ENCODE measurements at places on chromosomes 1 and 21. TPM values are rescaled to one million over a fixed set of nuclear protein-coding genes. Genes with fewer than 3 reads are reported as not detected.

- no peaks in the 10 kb centered on the region for H3K27me3 ChIP-seq
- H3K36me3 ChIP-seq: no peaks in the 10 kb centered on the region
- no peak for DNase-seq
- H3K4me3 ChIP-seq: no peak overlapping the region
- H3K4me1 ChIP-seq: no peaks in the 10 kb centered on the region
These were observed 17.0 kb downstream of the CFAP126 start for GRCh38 chr1:161350671-161351070.

- no peak overlapping the region for H3K27ac ChIP-seq
- no peak overlapping the region for H3K4me3 ChIP-seq
- no peaks in the 10 kb centered on the region for H3K36me3 ChIP-seq
These were observed 138.8 kb downstream of the HHAT start for GRCh38 chr1:210467440-210468043.

DNA sequence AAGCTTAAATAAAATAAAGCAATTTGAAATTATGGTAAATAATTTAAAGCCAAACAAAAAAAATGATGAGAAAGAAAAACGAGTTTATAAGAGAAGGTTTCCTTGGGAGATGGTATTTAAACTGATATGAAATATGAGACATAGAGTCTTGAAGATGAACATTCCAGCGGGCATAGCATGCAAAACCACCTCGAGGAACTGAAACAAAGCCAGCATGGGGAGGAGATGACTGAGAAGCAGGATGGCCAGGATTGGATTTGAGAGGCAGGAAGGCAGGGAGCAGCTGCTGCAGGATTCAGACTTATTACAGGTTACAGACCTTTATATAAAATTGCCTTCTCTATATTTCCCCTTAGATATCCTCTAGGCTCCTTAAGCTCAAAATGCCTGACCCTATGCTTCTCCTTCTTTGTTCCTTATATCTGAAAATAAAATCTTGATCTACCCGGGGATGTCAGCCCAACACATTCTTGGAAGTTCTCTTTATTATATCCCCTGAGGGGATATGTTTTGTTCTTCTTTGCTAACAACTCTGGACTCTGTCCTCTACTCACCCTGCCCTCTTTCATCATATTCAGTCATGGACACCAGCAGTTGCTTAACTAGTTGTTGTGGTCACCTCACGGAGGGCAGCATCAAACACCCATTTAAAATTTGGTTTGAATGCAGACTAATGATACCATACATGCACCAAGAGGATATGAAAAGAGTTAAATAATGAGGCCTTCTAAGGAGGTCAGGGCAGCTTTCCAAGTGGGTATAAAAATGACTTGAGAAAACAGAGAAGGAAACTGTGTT, 719.1 kb upstream of the B3GALT2 start:
- H3K27me3 ChIP-seq: no peaks in the 10 kb centered on the region
- H3K27ac ChIP-seq: no peak overlapping the region
- no peaks in the 10 kb centered on the region for H3K36me3 ChIP-seq
- DNase-seq: no peak
- H3K4me1 ChIP-seq: no peaks in the 10 kb centered on the region

DNA sequence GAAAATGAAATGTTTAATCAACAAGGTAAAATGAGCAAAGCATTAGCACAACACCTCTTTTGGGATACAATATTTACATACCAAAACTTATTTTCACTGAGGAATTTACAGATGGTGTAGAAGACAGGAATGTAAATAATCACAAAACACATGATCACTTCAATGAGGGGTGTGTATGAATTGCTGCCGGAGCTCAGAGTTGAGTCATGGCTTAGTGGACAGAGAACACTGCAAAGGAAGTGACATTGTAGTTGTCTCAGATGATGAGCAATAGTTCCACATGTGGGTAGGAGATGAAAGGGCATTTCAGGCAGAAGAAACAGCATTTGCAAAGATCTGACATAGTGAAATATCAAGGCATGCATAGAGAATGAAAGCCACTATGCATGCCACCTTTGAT, 5.6 kb upstream of the KPRP start:
- H3K36me3 ChIP-seq: no peaks in the 10 kb centered on the region
- no peak overlapping the region for H3K4me3 ChIP-seq
- no peaks in the 10 kb centered on the region for H3K27me3 ChIP-seq
- no peaks in the 10 kb centered on the region for H3K4me1 ChIP-seq
- no peak overlapping the region for H3K27ac ChIP-seq

DNA sequence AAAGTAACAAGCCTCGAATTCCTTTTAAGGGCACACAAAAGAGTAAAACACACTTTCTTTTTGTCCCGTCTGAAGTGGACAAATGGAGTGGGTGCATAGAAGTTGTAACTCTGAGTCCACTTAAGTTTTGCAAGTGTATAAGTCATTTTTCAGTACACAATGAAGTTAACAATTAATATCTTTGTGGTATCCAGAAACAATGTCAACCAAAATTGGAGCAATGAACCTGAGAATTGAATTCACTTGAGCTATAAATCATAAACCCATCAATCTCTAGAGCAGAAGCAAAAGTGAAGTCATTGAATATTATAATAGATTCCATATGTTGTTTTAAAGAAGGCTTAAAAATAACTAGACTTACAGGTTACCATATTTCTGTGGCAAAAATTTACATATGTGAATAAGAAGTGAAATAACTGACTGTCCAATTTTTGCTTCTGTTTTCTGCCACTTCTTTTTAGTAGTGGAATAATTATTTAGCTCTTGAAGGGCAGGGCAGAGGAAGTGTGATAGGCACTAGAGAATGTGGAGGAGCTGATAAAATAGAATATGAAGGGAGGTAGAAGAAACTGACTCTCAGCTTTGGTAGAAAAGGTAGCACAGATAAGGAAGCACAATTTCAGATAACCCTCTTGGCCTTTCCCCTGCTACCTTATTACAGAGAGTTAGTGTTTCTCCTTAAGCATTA, 73.9 kb upstream of the RGL1 start:
- no peak overlapping the region for H3K27ac ChIP-seq
- no peak for DNase-seq
- peaks cover 6% of the 10 kb centered on the region for H3K4me1 ChIP-seq

- no peaks in the 10 kb centered on the region for H3K27me3 ChIP-seq
- no peak for DNase-seq
- no peak overlapping the region for H3K27ac ChIP-seq
These were observed 23.1 kb downstream of the VASH2 start for GRCh38 chr1:212973426-212973825.

- H3K27ac ChIP-seq: no peak overlapping the region
- DNase-seq: no peak
- no peaks in the 10 kb centered on the region for H3K36me3 ChIP-seq
- no peak overlapping the region for H3K4me3 ChIP-seq
- peaks cover 9% of the 10 kb centered on the region for H3K4me1 ChIP-seq
These were observed 123.6 kb downstream of the PEX14 start for GRCh38 chr1:10598389-10598702.

GRCh38 chr1:198072177-198072576, 84.6 kb upstream of the NEK7 start:
- H3K27me3 ChIP-seq: no peaks in the 10 kb centered on the region
- no peaks in the 10 kb centered on the region for H3K36me3 ChIP-seq
- DNase-seq: no peak
- no peaks in the 10 kb centered on the region for H3K4me1 ChIP-seq
- no peak overlapping the region for H3K27ac ChIP-seq

- H3K4me3 ChIP-seq: no peak overlapping the region
- no peak for DNase-seq
- H3K27ac ChIP-seq: no peak overlapping the region
- H3K36me3 ChIP-seq: no peaks in the 10 kb centered on the region
- H3K27me3 ChIP-seq: no peaks in the 10 kb centered on the region
These were observed 12.4 kb downstream of the KRTAP22-2 start for GRCh38 chr21:30577766-30578165.

DNA sequence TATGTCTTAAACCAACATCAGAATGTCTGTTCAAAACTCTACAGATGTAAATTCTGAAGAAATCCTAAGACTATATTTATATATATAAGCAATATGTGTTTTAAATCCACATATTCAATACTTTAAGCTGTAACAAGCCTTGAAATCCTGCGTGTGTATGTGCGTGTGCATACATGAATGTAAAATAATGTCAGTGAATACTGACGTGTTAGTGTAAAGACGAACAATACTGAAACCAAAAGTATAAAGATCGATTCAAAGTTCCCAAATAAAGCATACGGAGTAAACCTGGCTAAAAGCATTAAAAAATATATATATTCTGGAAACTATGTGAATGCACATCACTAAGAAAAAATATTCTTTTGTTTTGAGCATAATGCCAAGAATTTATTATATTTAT, 668.6 kb upstream of the NCAM2 start:
- H3K4me1 ChIP-seq: no peaks in the 10 kb centered on the region
- H3K4me3 ChIP-seq: no peak overlapping the region
- no peaks in the 10 kb centered on the region for H3K27me3 ChIP-seq
- DNase-seq: no peak
- no peak overlapping the region for H3K27ac ChIP-seq

- peak; percentile 16 for DNase-seq
- H3K27me3 ChIP-seq: no peaks in the 10 kb centered on the region
- H3K4me3 ChIP-seq: no peak overlapping the region
- peaks cover 6% of the 10 kb centered on the region for H3K4me1 ChIP-seq
- H3K36me3 ChIP-seq: no peaks in the 10 kb centered on the region
These were observed 33.5 kb downstream of the CAPN8 start for GRCh38 chr1:223631956-223632355.

GRCh38 chr1:168481586-168481985, 62.2 kb downstream of the XCL2 start:
- DNase-seq: no peak
- H3K4me1 ChIP-seq: peaks cover 9% of the 10 kb centered on the region
- no peak overlapping the region for H3K27ac ChIP-seq

DNA sequence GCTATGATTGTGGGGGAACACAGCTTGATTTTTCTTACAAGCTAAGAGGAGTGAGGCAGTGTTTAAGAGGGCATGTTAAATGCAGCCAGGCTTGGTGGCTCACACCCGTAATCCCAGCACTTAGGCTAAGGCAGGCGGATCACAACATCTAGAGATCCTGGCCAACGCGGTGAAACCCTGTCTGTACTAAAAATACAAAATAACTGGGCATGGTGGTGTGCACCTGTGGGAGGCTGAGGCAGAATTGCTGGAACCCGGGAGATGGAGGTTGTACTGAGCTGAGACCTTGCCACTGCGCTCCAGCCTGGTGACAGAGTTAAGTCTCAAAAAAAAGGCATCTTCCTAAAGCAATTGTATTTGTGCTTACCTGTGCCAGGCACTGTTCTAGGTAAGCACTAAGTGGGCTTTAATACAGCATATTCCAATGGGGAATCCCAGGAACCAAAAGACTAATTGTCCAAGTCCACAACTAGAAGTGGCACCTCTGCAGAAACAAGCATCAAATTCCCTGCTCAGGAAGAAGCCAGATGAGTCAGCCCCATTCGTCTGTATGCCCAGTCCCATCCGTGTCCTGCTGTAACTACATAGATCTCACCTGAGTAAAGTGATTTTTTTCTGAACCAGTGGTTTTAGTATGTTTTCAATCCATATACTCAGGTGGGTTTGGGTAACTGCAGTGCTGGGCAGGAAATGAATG, 4.6 kb downstream of the RCC1 start:
- no peak for DNase-seq
- peaks cover 13% of the 10 kb centered on the region for H3K4me1 ChIP-seq
- no peaks in the 10 kb centered on the region for H3K36me3 ChIP-seq
- no peak overlapping the region for H3K27ac ChIP-seq
- H3K4me3 ChIP-seq: no peak overlapping the region

- no peak overlapping the region for H3K4me3 ChIP-seq
- H3K4me1 ChIP-seq: no peaks in the 10 kb centered on the region
- H3K27ac ChIP-seq: no peak overlapping the region
These were observed 95.5 kb upstream of the PROX1 start for GRCh38 chr1:213891989-213892902.

DNA sequence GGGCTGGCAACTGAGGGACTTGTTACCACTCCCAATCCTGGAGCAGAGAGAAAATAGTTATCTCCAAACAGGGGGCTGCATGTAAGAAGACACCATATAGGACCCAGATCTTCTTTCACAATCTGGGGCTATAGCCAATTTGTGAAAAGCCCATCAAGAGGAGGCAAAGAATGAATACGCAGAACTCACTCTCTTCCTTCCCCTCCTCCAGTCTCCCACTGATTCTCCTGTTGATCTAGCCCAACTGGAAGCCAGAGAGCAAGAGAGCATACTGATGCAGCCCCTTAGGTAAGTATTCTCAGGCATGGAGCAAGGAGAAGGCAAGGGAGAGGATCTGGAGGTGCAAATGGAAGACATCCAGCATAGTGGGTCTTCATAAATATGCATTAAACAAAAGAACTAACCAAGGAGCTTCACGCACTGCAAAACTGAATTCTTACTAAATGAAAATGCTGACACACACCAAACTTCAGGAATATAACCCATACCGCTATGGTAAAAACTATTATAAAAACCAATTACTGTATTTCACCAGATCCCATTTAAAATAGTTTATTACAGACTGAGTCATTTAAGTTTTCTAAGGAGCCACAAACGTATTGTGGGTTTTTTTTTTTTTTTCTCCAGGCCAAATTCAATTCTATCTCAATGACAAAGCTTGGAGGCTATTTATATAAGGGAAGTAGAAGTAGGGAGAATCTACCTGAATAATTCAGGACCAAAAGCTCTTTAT, 15.5 kb upstream of the HMGB4 start:
- no peaks in the 10 kb centered on the region for H3K4me1 ChIP-seq
- no peak overlapping the region for H3K27ac ChIP-seq
- H3K36me3 ChIP-seq: no peaks in the 10 kb centered on the region
- no peak for DNase-seq
- H3K27me3 ChIP-seq: no peaks in the 10 kb centered on the region

GRCh38 chr1:207999972-208000371, 89.0 kb upstream of the CD34 start:
- DNase-seq: no peak
- no peaks in the 10 kb centered on the region for H3K36me3 ChIP-seq
- H3K4me3 ChIP-seq: no peak overlapping the region
- H3K27me3 ChIP-seq: no peaks in the 10 kb centered on the region
- H3K27ac ChIP-seq: no peak overlapping the region
- H3K4me1 ChIP-seq: no peaks in the 10 kb centered on the region

DNA sequence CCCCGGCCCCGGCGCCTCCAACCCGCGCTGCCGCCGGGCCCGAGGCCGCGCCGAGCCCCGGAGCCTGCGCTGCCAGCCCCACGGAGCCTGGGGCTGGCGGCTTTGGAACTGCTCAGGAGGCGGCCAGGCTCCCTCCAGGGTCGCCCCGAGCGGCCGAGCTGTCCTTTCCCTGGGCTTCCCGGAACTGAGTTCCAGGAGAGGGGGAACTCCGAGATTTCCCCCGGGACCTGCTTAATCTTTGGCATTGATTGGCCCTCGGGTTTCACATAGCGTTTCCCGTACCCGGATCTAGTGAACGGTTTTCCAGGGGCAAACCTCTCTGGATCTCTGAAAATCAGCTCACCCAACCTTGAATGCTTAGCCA, 504 bp downstream of the H6PD start:
- H3K36me3 ChIP-seq: no peaks in the 10 kb centered on the region
- DNase-seq: no peak
- H3K4me1 ChIP-seq: peaks cover 24% of the 10 kb centered on the region

- no peaks in the 10 kb centered on the region for H3K36me3 ChIP-seq
- no peak overlapping the region for H3K27ac ChIP-seq
- H3K4me1 ChIP-seq: peaks cover 2% of the 10 kb centered on the region
- no peaks in the 10 kb centered on the region for H3K27me3 ChIP-seq
- H3K4me3 ChIP-seq: no peak overlapping the region
These were observed 44.8 kb downstream of the KCNJ15 start for GRCh38 chr21:38301321-38302214.

Gene DIRAS3
- 74.8 TPM for total RNA-seq

Gene CFAP141
- total RNA-seq: not detected

Gene PTGS2
- 2.4 TPM for total RNA-seq

Gene RBM11
- 5.5 TPM for total RNA-seq

Gene CLK2
- total RNA-seq: 41.4 TPM

Gene GSTM3
- 116 TPM for total RNA-seq

Gene INKA2
- total RNA-seq: 13.1 TPM
